ENCODE measurements at places on chromosomes 12 and 14. TPM values are rescaled to one million over a fixed set of nuclear protein-coding genes. Genes with fewer than 3 reads are reported as not detected.

DNA sequence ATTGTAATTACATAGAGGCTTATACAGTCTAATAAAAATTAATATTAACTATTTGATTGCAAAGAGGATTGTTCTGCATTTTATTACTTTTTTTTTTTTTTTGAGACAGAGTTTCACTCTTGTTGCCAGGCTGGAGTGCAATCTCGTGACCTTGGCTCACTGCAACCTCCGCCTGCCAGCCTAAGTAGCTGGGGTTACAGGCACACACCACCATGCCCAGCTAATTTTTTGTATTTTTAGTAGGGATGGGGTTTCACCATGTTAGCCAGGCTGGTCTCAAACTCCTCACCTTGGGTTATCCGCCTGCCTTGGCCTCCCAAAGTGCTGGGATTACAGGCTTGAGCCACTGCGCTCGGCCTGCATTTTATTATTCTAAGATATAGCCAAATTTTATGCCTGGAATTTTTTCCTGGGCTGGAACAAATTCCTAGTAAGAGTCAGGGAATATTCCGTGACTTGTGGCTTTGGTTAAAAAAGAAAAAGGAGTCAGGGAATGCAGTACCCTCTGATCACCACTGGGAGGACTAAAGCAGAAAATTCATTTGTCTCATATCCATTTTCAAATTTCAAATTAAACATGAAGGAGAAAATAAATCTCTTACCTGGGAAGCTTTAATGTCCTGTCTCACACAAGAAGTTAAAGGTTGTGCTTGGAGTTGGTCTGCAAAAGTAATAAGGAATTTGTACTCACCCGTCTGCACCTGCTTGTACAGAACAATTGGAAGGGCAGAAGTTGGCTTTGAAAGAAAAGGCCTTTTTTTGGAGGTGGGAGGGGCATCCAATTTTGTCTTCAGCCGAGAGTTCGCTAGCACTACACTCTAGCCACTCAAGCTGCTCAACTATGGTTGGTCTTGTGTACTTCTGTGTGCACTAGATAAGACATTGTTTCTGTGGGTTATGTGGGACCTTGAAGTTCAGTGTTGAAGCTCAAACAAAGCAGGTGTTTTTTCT lies 8.7 kb downstream of the MARK3 start:
- no peak for DNase-seq

DNA sequence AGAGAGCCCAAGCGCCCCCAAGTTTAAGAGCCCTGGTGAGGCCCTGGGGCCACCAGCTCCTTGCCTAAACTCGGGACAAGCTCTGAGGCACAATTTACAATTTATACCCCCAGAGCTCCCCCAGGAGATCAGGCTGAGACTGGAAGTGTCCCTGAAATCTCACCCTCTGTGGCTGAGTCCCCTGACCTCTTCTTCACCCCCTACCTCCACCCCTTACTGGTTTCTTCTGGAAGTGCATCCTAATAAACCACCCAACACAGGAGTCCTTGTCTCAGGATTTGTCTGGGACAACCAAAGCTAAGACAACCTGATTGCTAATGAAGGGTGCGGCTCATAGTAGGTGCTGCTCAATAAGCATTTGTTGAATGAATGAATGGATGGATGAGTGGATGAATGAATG lies 206.4 kb downstream of the BCL11B start:
- no peak for DNase-seq

- DNase-seq = no peak
These were observed 408.9 kb downstream of the TRHDE start for GRCh38 chr12:72681028-72681427.

DNA sequence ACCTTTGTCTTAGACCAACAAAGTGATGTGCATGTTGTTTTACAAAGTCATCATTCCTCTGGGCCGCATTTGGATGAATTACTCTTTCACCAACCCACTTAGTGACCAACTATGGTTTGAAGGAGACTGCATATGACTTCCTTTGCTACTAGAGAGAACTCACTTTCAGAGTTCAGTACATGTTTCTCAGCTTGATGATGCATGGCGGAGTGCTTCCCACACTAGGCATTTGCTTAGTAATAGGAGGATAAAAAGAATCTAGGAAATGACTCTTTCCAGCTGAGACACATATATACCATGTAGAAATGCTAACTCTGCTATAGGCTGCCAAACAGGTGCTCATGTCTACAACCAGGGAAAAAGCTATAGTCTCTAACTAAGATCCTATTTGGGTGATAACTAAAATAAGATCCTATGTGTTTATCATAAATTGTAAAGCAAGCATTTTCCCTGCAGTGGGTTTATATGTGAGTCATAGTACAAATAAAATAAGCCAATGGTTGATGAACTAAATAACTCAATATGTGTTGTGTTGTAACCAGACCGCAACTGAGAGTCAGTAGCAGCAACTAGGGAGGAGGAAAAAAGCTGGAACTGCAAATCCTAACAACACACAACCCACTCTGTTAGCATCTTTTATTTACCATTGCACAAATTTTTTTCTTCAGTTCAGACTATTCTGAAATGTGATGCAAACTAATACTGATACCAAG lies 87.2 kb downstream of the TSPAN8 start:
- DNase-seq = peak; percentile 84

DNA sequence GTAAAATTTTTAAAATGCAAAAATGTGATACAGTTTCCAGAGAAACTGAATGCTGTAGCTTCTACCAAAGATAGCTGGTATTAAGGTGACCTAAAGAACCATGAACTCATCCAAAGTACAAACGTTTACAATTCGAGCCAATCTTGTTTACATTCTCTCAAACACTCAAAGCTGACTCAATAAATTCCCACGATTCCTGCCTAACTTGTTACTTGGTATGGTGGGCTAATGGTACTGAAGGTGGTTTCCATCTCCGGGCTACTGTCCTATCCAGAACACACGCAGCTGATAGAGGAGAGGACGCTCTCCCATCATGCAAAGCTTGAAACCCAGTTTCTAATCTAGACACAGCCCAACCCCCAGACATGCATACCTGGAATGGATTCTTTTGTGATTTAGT lies 31.5 kb downstream of the RAD9B start:
- peak; percentile 53 for DNase-seq

DNA sequence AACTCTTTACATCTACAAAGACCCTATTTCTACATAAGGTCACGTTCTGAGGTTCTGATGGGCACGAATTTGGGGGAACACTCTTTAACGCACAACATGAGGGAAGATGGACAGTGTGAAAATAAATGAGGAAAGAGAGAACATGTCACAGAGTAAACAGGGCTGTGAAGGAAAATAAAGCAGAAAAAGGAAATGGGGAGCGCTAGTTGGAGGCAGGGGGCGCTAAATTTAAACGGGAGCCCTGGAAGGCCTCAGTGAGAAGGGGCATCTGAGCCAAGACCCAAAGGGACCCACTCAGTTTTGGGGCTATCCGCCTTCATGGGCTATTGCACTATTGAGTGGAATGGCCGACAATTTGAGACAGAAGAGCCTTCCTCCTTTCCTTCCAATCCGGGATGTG lies 50.5 kb downstream of the PLXNC1 start:
- no peak for DNase-seq

- no peak for DNase-seq
These were observed 334.3 kb downstream of the AACS start for GRCh38 chr12:125399489-125399888.

Gene FOXN4
- total RNA-seq = not detected
